ENCODE measurements at places on chromosomes 1 and 21. TPM values are rescaled to one million over a fixed set of nuclear protein-coding genes. Genes with fewer than 3 reads are reported as not detected.

The LHX8 gene
- not detected for total RNA-seq

The NAV1 gene
- total RNA-seq: 2.5 TPM

The KIAA1614 gene
- total RNA-seq: 0.34 TPM

The C1orf115 gene
- 0.25 TPM for total RNA-seq

The ARTN gene
- total RNA-seq: 0.39 TPM

DNA sequence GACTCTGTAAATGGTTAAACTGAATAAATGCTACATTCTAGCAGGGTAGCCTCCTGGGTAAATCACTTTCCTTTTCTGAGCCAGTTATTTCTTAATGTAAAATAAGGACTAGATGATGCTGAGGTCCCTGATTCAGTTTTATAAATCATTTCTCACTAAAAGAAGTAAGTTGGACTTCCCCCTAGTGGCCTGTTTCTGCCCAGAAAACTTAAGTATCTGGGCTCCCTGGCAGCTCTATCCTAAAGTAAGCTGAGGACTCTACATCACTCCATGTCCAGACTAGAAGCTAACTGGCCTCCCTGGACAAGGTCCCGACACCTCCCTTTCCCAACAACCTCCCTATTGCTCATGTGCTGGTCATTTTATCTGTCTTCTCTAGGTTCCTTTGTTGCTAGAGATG is 3.0 kb downstream of the GPN2 start:
- peaks cover 37% of the 10 kb centered on the region for H3K36me3 ChIP-seq
- H3K27ac ChIP-seq: peak overlapping the region; percentile 52
- H3K27me3 ChIP-seq: no peaks in the 10 kb centered on the region
- DNase-seq: no peak

- H3K27ac ChIP-seq: no peak overlapping the region
- no peaks in the 10 kb centered on the region for H3K4me1 ChIP-seq
- H3K27me3 ChIP-seq: peaks cover 6% of the 10 kb centered on the region
These were observed 35.2 kb upstream of the AK4 start for GRCh38 chr1:65112811-65113210.

DNA sequence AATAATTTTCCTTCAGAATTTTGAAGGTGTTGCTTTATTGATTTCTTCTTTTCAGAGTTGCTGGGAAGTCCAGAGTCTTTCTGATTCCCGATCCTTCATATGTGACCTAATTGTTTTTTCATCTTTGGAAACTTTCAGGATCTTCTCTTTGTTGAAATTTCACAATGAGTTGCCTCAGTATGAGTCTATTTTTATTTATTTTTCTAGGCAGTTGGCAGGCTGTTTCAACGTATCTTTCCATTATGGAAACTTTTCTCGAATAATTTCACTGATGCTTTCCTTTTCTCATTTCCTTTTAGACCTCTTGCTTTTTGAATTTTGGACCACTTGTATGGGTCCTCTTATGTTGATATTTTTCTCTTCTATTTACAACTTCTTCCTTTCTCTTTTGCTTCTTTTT is 354.3 kb downstream of the TGFB2 start:
- H3K36me3 ChIP-seq: no peaks in the 10 kb centered on the region
- DNase-seq: no peak
- H3K4me3 ChIP-seq: no peak overlapping the region
- H3K27ac ChIP-seq: no peak overlapping the region
- H3K4me1 ChIP-seq: no peaks in the 10 kb centered on the region
- H3K27me3 ChIP-seq: no peaks in the 10 kb centered on the region

- peaks cover 36% of the 10 kb centered on the region for H3K4me1 ChIP-seq
- H3K4me3 ChIP-seq: no peak overlapping the region
- no peaks in the 10 kb centered on the region for H3K27me3 ChIP-seq
- H3K36me3 ChIP-seq: peaks cover 19% of the 10 kb centered on the region
- DNase-seq: peak; percentile 52
These were observed 45.7 kb downstream of the SLC9A1 start for GRCh38 chr1:27109103-27109822.

DNA sequence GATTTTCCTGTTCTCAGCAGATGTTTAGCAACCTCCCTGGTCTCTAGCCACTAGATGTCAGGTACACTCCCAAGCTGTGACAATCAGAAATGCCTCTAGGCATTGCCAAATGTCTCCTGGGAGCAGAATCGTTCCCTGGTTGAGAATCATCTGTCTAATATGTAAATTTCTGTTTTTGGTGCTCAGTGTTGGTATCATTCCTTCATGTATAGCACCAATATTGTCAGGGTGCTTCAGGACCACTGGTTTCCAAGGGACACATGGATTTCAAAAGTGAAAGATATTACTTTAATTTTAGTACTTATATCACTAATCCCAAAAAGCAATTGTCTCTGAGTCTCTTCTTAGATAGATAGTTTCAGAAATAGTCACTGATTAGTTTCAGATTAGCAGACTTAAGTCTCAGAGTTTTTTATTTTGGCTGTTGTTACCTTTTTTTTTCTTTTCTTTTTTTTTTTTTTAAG is 160.1 kb downstream of the PTPRC start:
- H3K27ac ChIP-seq: no peak overlapping the region
- no peak for DNase-seq
- H3K4me3 ChIP-seq: no peak overlapping the region
- no peaks in the 10 kb centered on the region for H3K4me1 ChIP-seq

GRCh38 chr1:7985851-7986612 is 24.5 kb downstream of the PARK7 start:
- H3K27me3 ChIP-seq: no peaks in the 10 kb centered on the region
- no peak overlapping the region for H3K4me3 ChIP-seq

DNA sequence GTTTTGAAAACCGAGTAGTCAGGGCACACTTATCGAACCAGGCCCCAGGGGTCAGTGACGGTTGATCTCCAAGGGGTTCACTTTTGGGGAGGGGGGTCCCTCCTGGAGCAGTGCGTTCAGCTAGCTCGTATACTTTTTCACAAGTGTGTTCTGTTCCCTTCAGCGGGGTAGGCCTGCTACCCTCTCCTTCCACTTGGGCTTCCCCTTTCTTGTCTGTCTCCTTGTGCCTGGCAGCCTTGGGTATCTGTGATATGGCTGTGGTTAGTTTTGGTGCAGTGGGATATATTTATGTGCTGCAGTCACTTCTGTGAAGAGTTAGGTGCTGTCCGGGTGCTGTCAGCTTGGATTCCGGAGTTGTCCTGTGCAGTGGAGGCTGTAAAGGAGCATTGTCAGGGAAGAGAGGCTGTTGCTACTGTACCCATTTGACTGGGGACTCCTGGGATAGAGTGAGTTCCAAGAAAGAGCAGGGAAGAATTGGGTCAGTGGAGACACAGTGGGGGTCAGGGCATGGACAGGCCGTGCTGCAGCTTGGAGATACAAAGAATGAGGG is 29.7 kb downstream of the ADARB1 start:
- DNase-seq: no peak
- no peaks in the 10 kb centered on the region for H3K27me3 ChIP-seq
- H3K4me3 ChIP-seq: peak overlapping the region; percentile 1
- H3K36me3 ChIP-seq: peaks cover 5% of the 10 kb centered on the region

GRCh38 chr1:43048601-43049011 is 89.9 kb upstream of the SLC2A1 start:
- H3K4me3 ChIP-seq: no peak overlapping the region
- H3K27me3 ChIP-seq: peaks cover 20% of the 10 kb centered on the region
- no peak overlapping the region for H3K27ac ChIP-seq

DNA sequence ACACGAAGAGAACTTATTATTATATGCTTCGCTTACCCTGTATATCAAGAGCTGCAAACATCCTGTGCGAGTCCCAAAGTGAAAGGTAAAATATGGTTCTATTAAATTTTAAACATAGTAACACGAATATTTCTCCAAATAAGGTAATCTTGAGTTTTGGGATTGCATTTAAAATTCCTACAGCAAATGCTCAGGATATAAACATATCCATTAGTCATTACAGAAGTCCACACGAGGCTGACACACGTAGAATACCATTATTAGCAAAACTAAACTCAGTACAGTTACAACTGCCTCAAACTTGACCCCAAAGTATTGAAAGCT is 282 bp upstream of the LYPLAL1 start:
- DNase-seq: no peak
- H3K4me3 ChIP-seq: peak overlapping the region; percentile 99
- H3K27ac ChIP-seq: peak overlapping the region; percentile 95

DNA sequence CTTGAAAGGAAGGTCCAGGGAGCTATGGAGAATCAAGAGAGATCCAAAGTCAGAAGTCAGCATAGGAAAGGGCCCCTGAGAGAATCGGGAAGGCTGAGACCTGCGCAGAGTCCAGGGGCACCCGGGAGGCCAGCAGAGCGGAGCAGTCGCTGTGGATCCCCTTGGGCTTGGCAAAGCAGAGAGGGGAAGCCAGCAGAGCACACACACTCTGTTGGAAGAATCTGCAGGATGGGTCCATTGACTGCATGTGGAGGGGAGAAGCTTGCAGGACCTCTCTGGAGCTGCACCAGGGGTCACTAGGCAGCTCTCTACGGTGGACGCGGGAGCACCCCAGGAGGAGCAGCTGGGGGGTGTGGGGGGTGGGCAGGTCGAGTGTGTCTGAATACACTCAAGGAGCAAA is 6.4 kb downstream of the RIPK4 start:
- H3K27me3 ChIP-seq: peaks cover 47% of the 10 kb centered on the region
- no peaks in the 10 kb centered on the region for H3K36me3 ChIP-seq
- peaks cover 9% of the 10 kb centered on the region for H3K4me1 ChIP-seq
